ENCODE measurements at places on chromosomes 7 and 10.

- DNase-seq: no peak
These were observed 289.4 kb upstream of the IGFBP3 start for GRCh38 chr7:46210467-46210866.

DNA sequence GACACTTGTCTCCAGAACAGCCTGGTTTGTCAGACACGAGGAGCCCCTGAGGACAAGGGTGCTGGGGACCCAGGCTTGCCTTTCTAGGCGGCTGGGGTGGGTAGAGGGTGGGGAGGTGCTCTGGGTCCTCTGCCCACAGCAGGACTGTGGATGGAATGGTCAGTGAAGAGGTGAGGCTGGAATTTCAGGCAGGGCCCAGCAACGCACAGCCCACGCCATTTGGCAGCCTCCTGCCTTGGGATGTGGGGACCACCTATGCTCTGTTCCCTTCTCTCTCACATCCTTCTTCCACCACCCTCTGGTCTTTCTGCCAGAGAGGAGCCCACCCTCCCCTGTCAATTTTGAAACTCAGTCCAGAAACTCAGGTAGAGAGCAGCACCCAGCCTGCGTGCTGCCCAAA, 103.2 kb downstream of the CXCL12 start:
- no peak for DNase-seq

GRCh38 chr7:33614357-33615117, 290.8 kb upstream of the BMPER start:
- DNase-seq: no peak

- DNase-seq: no peak
These were observed 26.9 kb upstream of the MKLN1 start for GRCh38 chr7:131300572-131301466.

- DNase-seq: no peak
These were observed 59.2 kb upstream of the ANTXRL start for GRCh38 chr10:46227571-46227935.

GRCh38 chr10:32417911-32418547, 27.9 kb upstream of the CCDC7 start:
- DNase-seq: peak; percentile 43

DNA sequence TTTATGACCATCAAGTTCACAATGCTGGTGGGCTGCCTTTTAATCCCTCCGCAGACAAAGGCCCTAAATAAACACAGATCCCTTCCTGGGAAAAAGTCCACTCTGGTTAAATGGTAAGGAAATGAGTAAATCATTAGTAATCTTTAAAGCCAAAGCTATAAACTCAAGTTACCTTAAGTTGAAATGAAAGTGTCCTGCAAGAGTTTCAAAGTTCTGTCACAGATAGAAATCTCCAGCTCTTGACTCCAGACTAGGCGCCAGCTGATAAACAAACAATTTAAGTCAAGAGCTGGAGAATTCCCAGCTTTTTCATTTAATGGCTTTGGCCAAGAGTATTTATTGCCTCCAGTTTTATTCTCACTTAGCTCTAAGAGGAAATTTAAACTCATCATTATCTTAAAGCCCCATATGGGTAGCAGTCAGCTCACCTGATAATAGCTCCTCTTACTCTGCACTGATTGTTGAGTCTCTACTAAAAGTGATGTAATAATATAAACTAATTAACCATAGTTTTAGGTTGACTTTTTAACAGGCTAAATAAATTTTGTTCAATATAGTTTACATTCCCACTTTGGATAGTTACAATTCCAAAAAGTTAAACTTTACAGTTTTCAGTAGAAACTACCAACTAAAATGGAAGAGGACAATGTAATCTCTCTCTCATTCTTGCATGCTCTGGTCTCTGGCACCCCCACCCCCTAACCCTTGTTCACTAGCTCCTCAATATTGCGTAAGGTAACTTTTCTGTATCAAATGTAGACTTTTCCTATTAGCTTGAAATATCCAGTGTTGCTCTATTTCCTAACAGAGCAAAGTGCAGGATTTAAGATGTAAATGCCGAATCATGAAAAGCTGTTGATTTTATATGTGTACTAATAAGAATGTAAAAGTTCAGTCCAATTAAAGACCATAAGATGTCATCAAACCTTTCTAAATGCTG, 56.1 kb downstream of the HIBADH start:
- no peak for DNase-seq

Measured in globus pallidus (tissue), 1 donor.